ENCODE measurements at places on chromosomes 7 and 10.

DNA sequence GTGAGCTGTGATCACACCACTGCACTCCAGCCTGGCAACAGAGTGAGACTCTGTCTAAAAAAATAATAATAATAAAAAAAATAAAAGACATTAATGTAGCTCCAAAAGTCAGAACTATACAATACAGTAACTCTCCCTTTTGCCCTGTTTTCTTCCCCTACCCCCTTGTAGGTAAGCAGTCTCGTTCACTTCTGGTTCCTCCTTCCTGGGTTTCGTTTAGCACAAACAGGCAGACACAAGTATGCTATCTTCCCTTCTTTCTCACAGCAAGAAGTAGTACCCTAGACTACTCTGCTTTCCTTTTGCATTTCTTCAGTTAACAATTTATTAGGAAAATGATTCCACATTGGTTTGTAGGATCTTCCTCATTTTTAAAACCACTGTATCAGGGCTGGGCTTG lies 33.1 kb downstream of the PDSS1 start:
- no peak for DNase-seq

- no peak for DNase-seq
These were observed 60.5 kb downstream of the SEMA3C start for GRCh38 chr7:80858141-80858903.

- DNase-seq, result peak; percentile 32
These were observed 41.5 kb upstream of the SMIM30 start for GRCh38 chr7:113159746-113160339.

GRCh38 chr10:7956508-7956907 lies 98.0 kb upstream of the GATA3 start:
- DNase-seq, result peak; percentile 63

GRCh38 chr10:92342796-92343195 lies 51.8 kb downstream of the MARCHF5 start:
- no peak for DNase-seq

DNA sequence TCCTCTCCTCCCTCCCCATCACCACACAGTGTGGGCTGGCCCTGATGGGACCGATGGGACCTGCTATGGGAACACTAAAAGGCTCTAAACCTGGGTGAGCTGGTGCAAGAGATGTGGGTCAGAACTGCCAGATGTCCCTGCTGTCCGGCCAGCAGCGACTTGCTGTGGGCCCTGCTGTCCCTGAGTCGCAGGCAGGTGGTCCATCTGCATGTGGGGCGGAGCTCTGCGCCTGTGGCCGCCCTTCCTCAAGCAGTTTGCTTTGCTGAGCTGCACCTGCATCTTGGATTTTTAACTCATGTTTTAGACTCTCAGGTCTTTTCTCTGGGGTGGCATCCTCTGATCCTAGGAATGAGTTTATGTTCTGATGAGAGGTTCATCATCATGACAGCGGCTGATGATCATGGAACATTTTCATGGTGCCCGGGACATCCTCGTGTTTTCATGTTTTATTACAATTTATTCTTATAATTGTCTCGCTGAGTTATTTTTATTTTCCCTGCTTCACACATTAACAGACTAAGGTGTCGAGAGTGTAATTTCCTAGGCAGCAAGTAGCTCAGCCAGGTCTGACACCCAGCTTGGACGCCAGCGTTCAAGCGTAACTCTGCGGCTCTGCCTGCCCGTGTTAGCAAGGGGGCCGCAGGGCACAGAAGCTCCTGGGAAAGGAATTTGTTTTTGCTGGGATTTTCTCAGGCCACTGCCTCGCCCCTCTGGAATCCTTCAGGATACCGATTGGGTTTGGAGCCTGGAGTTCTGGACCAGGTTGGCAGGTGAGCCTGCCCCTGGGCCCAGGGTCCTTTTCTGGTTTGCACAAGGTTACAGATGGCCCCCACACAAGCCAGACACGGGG lies 615.2 kb upstream of the FOXK1 start:
- peak; percentile 45 for DNase-seq

GRCh38 chr10:76759681-76760080 lies 877.9 kb downstream of the KCNMA1 start:
- no peak for DNase-seq

- no peak for DNase-seq
These were observed 286.9 kb upstream of the DKK1 start for GRCh38 chr10:52027055-52027705.

DNA sequence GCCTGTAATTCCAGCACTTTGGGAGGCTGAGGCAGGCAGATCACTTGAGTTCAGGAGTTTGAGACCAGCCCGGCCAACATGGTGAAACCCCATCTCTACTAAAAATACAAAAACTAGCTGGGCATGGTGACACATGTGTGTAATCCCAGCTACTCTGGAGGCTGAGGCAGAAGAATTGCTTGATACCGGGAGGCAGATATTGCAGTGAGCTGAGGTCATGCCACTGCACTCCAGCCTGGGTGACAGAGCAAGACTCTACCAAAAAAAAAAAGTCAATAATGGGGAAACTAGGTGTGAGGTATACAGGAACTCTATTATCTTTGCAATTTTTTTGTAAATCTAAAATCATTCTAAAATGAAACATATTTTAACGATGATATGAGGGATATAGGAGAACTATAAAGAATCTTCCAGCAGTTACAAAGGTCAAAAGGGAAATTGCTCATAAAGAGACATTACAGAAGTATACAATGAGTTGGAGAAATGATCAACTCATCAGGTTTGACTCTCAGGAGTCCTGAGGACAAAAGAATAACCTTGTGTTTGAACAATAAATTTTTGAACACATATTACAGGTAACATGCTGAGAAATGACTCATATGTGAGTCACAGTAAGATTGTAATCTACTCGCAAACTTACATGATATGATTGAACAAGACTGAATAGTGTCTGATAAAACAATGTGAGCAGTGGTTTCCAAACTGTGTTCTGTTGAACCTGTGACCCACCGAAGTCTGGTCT lies 272.6 kb downstream of the FGFR2 start:
- DNase-seq, result peak; percentile 68
